GM12878 (cell line): ENCODE measurements at places on chromosomes 5 and 9.

DNA sequence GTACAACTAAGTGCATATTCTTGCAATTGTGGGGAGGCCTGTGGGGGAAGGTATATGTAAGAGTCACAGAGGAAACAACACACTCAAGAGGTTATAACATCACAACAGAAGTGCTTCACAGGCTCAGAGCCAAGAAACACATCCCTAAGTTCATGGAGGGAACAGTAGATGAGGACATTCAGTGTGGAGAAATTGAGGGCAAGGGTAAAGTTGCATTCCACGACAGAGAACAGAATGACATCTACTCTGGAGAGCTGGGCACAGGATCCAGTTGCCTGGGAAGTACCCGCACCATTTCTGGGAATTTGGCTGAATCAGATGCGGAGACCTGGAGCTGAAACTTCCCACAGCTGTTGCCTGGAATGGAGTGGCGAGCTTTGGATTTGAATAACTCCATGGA, 197.2 kb downstream of the NXNL2 start:
- DNase-seq: no peak

DNA sequence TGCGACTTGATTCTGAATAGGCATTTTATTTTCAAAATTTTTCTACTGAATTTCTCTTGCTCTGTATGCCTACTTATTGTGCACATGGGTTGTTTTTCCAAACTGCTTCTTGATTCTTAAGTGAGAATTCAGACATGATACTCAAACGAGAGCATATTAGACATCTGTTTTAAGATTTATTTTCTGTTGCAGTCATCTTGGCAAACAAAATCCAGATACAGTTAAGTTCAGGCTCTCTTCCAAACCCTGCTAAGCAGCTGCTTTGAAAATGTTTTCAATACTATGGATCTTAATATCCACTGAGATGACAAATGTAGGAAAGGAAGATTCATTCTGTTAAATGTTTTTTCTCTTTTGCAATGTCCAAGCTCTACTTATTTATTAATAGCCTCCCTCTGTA, 4.5 kb downstream of the TMEM215 start:
- no peak for DNase-seq

DNA sequence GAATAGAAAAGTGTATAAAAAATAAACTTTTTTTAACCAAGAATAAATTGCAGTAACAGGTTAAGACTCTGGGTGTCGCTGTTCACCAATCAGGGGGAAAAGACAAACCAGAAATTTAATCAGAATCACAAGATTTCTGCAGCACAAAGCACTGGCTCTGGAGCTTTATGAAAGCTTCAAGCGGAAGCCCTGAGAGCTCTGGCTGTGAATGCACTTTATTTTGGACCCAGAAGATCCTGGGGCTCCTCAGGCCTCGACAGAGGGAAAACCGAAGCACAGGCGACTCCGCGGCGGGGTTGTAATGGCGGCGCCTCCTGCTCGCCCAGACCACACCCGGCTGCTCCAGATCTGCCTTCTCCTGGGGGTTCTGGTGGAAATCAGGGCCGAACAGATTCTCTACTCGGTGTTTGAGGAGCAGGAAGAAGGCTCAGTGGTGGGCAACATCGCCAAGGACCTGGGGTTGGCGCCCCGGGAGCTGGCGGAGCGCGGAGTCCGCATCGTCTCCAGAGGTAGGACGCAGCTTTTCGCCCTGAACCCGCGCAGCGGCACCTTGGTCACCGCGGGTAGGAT, at the start of gene PCDHGA4:
TSS of gene PCDHGA4 (plus strand) at position 122 of the 570 bp plus-strand sequence. CDS start at position 209, 87 bp downstream.
- no peak for DNase-seq

- no peak for DNase-seq
Observed at GRCh38 chr5:155471027-155471426, 457.5 kb downstream of the KIF4B start.

- no peak for DNase-seq
Observed at GRCh38 chr5:96481009-96481786, 48.1 kb upstream of the PCSK1 start.

GRCh38 chr5:95446560-95447221, 55.5 kb downstream of the FAM81B start:
- no peak for DNase-seq

DNA sequence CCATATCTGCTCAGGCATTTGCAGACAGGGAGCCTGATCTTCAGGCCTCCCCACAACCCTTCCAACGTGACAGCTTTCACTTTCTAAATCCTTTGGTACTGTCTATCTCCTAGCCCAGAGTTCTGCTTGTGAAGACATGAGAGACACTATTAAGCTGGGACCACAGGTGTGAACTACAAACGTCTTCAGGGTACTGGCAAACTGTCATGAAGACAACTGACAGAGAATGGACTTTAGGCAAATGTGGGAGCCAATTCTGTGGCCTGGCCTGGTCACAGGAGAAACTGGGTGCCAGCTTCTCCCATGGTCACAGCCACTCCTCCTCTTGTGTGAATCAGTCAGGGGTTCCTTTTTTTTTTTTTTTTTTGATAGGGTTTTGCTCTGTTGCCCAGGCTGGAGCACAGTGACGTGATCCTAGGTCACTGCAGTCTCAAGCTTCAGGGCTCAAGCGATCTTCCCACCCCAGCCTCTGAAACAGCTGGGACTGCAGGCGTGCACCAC, 10.4 kb downstream of the TRIM14 start:
- peak; percentile 80 for DNase-seq
